ENCODE measurements at places on chromosomes 13 and 19.

GRCh38 chr13:84413016-84413415, 530.7 kb upstream of the SLITRK1 start:
- DNase-seq, result no peak

DNA sequence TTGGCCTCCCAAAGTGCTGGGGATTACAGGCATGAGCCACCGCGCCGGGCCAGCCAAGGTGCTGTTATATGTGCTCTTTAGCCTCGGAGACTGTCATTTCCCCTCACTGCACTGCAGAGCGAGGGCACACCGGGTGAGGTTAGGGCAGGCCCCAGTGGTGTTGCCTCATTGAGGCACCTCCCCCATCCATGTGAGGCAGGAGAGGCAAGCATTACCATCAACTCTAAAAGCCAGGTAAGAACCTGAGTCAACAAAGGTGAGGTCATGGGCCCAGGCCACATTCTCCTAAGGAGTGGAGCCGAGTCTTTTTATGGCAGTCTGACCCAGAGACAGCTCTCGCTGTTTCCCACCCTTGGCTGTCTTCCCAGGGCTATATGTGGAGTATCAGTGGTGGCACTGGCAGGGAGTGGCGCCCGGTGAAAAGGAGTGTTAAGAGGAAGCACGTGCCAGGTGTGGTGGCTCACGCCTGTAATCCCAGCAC, 10.9 kb downstream of the B3GNT8 start:
- peak; percentile 64 for DNase-seq

DNA sequence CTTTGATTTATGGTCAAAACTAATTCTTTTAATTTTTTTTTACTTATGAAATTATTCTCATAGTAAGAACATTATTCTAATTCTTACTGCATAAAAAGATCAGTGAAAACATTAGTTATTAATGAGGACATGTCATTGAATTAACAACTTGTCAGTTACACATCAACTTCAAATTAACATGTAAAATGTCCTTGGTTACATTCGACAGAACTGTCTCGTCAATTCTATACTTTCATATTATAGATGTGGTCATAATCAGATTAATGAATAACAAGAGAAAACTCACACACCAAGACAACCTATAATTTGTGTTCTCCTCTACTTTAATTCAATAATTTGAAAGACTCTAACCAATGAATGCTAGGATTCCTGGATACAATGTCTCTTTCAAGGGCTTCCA, 66.7 kb downstream of the KATNAL1 start:
- no peak for DNase-seq

GRCh38 chr13:39468306-39468705, 134.7 kb downstream of the LHFPL6 start:
- no peak for DNase-seq

- DNase-seq, result peak; percentile 92
These were observed 15.4 kb downstream of the FCHO1 start for GRCh38 chr19:17766543-17767131.

Data from islet precursor cell (in vitro differentiated cells).